ENCODE measurements at places on chromosomes 13 and 19.

DNA sequence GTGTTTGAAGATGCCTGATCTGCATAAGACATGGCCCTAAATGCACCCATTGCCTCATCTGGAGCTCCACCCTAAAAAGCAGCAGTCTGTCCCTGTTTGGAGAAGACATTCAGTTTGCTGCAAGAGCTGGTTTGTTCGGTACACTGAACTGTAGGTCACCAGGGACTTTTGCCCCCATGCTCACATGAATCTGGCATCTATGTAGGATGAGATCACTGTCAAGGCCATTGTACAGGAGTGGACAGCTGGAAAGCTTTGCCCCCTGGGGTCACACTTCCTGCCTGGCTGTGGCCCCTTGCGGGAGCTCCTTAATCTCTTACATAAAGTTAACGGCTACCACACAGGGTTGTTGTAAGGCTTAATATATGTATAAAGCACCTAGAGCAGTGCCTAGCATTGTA lies 73.0 kb downstream of the IPO5 start:
- no peak for DNase-seq

GRCh38 chr13:52850396-52851136 lies 2.1 kb upstream of the PCDH8 start:
- DNase-seq, result peak; percentile 93

- no peak for DNase-seq
Measured at GRCh38 chr19:16026756-16027155, 49.5 kb upstream of the TPM4 start.

DNA sequence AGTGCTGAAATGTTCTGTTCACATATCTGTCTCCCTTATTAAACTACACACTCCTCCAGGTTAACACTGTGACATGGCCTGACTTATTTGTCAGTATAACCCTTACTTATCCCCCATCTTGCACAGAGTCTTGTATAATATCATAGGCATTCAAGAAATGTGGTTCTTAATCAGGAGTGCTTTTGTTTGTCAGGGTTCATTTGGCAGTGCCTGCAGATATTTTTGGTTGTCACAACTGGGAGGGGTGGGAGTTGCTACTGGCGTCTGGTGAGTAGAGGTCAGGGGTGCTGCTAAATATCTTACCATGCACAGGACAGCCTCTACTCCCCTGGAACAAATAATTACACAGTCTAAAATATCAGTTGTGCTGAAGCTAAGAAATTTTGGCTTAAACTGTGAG lies 20.4 kb upstream of the OBI1 start:
- DNase-seq, result no peak

- DNase-seq, result no peak
Measured at GRCh38 chr13:67498948-67499347, 268.8 kb upstream of the PCDH9 start.

- no peak for DNase-seq
Measured at GRCh38 chr13:98415326-98416070, 161.4 kb downstream of the STK24 start.

DNA sequence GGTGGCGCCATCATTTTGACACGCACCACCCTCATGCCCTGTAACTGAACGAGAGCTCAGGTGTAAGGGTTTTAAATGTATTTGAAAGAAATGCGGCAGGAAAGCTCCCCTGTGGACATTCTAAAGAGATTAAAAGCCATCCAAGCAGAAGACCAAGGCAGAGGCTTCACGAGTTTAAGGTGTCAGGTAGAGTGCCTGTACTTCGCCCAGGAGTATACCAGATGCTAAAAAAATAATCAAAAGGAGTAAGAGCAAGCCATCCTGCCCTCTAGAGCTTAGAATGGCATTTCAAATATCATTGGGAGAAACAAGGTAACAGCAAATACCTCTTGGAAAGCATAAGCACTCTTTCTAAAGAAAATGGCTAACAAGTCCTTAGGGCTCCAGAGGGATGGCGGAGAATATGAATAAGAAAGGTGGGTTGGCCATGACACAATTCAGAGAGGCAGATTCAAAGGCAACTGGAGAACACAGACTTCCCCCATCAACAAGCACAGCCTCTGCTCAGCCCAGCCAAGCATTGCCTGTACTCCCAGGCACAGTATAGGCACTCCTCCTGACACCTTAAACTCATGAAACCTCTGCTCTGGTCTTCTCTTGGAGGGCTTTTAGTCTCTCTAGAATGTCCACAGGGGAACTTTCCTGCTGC lies 447.6 kb downstream of the SUCLA2 start:
- peak; percentile 80 for DNase-seq

- no peak for DNase-seq
Measured at GRCh38 chr19:10685210-10685609, 16.0 kb upstream of the QTRT1 start.

GRCh38 chr13:76086729-76087128 lies 450.6 kb downstream of the LMO7 start:
- no peak for DNase-seq

- no peak for DNase-seq
Measured at GRCh38 chr13:44416301-44416700, 42.7 kb downstream of the SERP2 start.

GRCh38 chr19:39916851-39917396 lies 17.5 kb downstream of the FCGBP start:
- peak; percentile 14 for DNase-seq

DNA sequence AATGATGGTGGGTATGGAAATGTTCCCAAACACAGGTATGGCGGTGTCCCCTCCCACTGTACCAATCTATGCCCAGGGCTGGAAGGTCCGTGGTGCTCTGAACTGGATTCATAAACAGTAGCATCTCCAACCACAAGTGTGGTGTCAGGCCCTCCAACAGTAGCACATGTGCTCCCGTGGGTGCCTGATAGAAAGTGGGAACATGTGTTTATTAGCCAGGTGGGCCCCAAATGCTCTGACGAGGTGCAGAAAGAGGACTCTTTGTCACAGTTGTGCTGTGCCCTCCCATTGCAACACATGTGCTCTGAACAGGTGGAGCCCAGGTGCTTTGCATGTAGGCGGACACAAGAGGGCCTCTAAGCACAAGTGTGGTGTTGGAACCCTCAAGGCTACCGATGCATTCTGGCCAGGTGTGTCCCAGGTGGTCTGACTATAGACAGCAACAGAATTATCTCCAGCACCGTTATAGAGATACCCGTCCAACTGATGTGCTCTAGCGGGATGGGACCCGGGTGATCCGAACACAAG lies 75.4 kb upstream of the ZNF30 start:
- DNase-seq, result peak; percentile 26

GRCh38 chr19:32241306-32241705 lies 104.1 kb upstream of the ZNF507 start:
- DNase-seq, result no peak

GRCh38 chr13:104320446-104320845 lies 1254.2 kb upstream of the SLC10A2 start:
- DNase-seq, result no peak

- peak; percentile 66 for DNase-seq
Measured at GRCh38 chr19:17765069-17765618, 13.9 kb downstream of the FCHO1 start.

DNA sequence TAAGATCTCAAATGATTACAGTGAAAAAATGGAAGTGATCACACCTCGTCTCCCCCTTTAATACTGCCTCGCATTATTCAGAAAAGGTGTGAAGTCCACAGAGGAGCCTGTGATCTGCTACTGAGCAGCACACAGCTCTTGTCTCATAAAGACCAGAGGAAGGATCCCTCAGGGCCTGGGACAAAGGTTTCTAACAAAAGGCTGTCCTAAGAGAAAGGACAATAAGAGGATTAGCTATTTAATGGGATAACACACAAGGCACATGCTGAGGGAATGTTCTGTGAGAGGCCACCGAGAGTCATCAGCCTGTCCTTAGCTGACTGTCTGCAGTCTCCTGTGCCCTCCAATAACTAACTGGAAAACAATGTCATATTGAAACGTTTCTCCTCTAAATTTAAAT lies 26.7 kb downstream of the EBPL start:
- DNase-seq, result peak; percentile 55

DNA sequence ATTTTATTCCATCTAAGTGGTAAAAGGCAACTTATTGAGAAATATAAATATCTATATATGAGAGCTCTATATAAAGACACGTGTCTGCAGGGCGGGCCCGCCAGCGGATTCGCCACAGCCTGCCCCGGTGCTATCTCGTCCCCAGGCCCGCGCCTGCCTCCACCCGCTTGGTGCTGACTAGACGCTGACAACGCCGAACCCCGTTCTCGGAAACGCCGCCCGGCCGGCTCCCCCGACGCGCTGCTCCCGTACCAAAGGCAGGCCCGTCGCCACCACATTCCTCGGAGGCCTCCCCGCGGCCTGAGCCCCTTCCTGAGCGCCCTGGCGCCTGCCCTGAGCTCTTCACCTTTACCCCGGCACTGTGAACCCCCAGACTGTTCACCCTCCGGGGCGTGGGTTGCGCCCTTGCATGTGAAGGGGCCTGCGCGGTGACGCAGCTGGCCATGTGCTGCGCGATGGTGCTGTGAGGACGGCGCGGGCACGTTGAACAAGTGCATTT lies 6.0 kb downstream of the PLEKHJ1 start:
- DNase-seq, result no peak

- DNase-seq, result no peak
Measured at GRCh38 chr13:96214824-96215445, 125.0 kb downstream of the HS6ST3 start.

DNA sequence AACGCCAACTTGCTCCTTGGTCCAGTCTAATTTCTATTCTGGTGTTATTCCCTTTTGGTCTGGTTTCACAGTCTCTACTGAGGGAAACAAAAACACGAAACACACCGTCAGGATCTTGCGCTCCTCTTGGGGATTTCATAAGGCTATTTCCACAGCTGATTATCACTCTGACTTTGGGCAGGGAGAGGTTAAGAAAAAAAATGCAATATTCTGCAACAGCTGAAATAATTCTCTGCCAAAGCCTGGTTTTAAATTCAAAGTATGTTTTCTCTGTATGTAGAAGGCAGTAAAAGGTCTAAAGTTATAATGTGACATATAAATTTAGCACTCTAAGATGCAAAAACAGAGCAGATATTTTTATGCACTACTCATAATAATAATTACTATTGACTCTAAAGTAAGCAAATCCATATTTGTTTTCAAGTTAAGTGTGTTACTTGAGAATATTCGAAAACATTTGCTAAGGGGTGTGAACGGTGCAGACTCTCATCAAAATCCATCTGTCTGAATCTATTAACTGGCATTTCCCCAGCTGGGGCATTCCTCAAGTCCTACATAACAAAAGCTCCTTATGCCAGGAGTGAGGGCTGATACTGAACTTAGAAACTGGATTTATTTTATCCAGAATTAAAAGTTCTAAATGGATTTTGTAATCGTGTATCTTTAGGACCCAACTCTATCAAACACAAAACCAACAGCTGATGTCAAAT lies 38.4 kb upstream of the STARD13 start:
- no peak for DNase-seq

DNA sequence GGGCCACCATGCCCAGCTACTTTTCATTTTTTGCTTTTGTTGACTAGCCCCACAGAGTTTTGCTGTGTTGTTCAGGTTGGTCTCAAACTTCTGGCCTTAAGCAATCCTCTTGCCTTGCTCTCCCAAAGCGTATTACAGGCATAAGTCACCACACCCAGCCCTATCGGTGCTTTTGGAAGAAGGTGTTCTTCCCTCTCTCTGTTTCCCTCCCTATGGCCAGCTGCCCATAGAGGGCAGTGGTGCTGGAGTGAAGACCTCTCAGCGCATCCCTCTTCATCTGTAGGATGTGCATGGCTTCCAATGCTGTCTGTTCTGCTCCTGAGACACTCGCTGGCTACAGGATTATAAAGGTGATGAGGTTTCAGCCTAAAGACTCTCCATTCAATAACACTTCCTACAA lies 1.3 kb upstream of the CD22 start:
- DNase-seq, result peak; percentile 53
